ENCODE measurements at places on chromosomes 11 and 22.

DNA sequence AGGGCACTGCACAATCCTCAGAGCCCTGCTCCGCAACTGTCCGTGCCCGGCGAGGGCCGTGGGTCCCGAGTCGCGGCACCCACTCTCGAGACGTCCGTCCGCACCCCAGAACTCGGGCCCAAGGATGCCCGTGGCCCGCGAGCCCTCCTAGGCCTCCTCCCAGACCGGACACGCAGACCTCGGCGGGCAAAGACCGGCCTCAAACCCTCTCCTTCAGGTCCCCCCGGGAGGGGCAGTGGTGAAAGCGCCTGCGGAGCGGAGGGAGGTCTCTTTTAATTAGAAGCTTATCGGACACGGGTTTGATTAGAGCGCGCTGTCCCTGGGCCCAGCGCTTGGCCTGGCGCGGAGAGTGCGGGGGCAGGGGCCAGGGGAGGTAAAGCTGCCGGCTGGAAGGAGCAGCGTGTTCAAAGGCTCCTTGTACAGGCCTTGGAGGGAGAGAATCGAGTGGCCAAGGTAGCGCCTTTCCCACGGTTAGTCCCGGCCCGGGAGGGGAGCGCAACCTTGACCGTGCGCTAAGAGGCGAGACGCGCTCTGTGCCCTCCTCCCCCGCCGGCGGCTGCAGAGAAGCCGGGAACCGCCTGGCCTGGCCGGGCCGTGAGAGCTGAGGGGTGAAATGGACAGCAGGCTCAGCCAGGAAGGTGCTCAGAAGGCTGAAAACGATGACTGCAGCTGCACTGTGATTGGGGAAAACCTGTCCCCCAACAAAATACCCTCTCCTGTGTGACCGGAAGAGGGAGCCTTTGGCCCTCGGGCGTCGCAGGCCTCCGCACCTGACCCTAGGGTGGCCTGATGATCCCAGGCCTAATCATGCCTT lies 4.6 kb downstream of the WT1 start:
- peak; percentile 19 for DNase-seq

GRCh38 chr11:77179048-77179447 lies 51.0 kb downstream of the MYO7A start:
- DNase-seq: no peak

DNA sequence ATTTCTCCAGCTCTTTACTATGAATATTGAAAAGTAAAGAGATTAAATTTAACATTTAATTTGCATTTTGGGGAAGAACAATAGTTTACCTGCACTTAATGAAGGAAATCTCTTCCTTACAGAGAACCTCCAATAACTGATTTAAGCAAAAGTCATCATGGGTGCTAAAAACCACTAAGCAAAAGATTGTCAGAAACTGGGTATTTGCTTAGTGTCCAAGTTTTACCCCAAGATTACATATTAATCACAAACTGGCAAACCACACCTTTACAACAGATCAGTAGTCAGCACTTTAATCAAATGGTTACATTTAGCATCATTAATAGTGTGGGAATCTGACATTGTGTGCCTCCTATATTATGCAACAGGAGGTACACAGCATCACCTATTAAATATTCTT lies 2.7 kb downstream of the ZBTB44 start:
- no peak for DNase-seq

- no peak for DNase-seq
Observed at GRCh38 chr11:129090056-129090455, 102.1 kb downstream of the ARHGAP32 start.

DNA sequence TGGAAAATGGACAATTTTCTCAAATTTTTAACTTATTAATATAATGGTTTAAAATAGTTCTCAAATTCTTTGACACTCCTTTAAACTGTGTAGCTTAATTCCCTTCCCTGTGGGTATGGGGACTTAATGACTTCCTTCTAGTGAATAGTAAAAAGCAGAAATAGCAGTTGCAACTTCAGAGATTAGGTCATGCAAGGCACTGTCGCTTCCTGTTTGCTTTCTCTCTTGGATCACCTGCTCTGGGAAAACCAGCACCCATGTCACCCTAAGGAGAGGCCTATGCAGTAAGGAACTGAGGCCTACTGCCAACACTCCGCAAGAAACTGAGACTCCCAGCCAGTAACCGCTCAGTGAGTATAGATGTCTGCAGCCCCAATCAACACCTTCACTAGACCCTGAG lies 5.5 kb upstream of the PANX3 start:
- no peak for DNase-seq

GRCh38 chr11:22341588-22341931 lies 3.4 kb downstream of the SLC17A6 start:
- no peak for DNase-seq

GRCh38 chr22:45207981-45208664 lies 32.6 kb downstream of the KIAA0930 start:
- DNase-seq: no peak

GRCh38 chr22:46533070-46533833 lies 4.2 kb downstream of the CELSR1 start:
- no peak for DNase-seq

DNA sequence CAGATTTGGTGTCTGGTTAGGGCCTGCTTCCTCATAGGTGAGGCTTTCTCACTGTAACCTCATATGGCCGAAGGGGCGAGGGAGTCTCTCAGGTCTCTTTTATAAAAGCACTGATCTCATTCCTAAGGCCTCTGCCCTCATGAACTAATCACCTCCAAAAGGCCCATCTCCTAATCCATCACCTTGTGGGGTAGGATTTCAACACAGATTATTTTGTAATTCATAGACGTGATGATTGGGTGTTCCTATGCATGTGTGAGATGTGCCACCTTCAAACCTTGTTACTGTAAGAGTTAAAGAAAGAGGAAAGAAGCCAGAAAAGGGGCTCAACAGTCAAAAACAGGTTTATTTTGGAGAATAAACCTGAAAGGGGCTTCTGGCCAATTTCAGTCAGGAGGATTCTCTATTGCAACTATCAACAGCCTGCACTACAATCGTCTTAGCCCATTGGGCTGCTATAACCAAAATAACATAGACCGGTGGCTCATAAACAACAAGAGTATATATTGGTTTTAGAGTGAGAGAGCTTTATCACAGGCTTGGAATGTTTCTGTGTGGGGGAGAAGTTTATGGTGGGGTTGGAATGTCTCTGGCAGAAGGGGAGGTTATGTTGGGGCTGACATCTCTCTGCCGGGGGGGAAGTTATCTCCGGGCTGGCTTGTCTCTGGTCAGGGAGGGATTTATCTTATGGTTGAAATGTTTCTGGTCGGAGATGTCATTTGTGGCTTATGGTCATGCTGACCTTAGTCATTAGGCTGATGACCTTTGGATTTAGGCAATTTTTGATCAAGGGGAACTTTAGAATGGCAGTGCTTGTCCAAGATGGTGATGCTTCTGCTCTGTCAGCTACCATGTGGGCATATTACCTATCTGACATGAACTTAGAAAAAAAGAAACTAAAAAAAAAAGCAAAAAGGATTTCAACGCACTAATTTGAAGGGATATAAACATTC lies 35.1 kb downstream of the CSF2RB start:
- no peak for DNase-seq

- peak; percentile 60 for DNase-seq
Observed at GRCh38 chr11:88292171-88292843, 45.2 kb downstream of the CTSC start.

DNA sequence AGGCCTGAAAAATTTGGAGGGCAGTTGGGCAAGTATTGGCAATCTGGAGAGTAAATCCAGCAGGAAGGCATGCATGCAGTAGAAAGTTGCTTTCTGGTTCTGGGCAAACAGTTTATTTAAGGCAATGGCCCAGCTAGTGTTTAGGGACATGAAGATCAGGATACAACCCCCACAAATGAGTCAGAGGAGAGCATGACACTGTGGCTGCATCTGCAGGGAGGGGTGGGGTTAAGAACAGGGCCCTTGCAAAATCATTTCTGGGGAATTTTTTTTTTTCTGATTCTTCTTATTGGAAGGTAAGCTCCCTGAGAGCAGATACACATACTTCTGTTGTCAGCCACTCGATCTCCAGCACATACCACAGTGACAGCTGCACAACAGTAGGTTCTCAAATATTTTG lies 61.1 kb downstream of the FDX1 start:
- no peak for DNase-seq

- no peak for DNase-seq
Observed at GRCh38 chr22:25735650-25736049, 6.3 kb upstream of the MYO18B start.

- peak; percentile 37 for DNase-seq
Observed at GRCh38 chr11:126312961-126313360, 9.1 kb downstream of the DCPS start.

- DNase-seq: no peak
Observed at GRCh38 chr11:61709572-61709971, 29.4 kb downstream of the DAGLA start.

- no peak for DNase-seq
Observed at GRCh38 chr11:107962181-107962580, 33.9 kb downstream of the RAB39A start.

GRCh38 chr11:62395885-62396551 lies 22.8 kb upstream of the SCGB1A1 start:
- no peak for DNase-seq

DNA sequence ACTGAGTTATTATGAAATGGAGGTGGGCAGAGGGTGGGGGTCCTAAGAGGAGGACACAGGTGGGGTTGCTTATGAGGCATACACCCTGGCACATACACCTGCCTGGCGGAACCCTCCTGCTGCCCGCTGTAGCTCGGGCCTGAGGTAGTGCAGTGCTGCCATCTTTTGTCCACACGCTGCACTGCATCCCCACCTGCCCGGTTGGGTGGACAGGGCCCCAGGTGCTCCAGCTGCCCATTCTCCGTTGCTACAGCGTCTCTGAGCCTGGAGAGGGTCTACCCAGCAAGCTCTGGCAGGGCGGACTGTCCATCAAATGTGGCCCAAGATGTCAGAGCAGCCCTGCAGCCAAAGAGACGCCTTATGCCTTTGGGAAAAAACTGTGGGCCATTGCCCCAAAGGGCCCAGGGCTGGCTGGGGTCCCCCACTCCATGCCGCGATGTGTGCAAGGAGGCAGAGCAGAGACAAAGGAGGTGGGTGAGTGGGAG lies 131.2 kb downstream of the BUD13 start:
- DNase-seq: peak; percentile 58

- DNase-seq: no peak
Observed at GRCh38 chr22:17155941-17156340, 3.1 kb downstream of the HDHD5 start.

GRCh38 chr22:47608421-47608820 lies 846.0 kb downstream of the TBC1D22A start:
- DNase-seq: no peak

DNA sequence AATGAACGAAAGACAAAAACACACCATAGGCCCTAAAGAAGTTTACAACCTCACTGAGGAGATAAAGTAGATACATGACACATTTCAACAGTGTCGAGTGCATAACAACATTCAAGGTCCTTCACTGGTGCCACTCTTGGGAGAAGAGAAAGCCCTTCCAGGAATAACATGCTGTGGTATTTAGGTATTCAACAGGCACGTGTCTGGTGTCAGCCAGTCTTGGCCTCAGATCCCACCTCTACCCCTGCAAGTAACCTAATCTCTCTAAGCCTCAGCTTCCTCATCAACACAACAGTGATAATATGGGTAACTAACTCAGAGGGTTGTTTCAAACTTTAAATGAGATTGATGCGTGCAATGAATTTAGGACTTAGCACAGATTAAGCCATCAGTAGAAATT lies 235.0 kb upstream of the ZC3H12C start:
- no peak for DNase-seq
